ENCODE measurements at places on chromosomes 4 and X. TPM values are rescaled to one million over a fixed set of nuclear protein-coding genes. Genes with fewer than 3 reads are reported as not detected.
A peak's percentile ranks its signal among the peaks of the same experiment; 100 is the strongest.

GRCh38 chr4:168981460-168981859 is 28.6 kb downstream of the CBR4 start:
- peak; percentile 55 for DNase-seq

DNA sequence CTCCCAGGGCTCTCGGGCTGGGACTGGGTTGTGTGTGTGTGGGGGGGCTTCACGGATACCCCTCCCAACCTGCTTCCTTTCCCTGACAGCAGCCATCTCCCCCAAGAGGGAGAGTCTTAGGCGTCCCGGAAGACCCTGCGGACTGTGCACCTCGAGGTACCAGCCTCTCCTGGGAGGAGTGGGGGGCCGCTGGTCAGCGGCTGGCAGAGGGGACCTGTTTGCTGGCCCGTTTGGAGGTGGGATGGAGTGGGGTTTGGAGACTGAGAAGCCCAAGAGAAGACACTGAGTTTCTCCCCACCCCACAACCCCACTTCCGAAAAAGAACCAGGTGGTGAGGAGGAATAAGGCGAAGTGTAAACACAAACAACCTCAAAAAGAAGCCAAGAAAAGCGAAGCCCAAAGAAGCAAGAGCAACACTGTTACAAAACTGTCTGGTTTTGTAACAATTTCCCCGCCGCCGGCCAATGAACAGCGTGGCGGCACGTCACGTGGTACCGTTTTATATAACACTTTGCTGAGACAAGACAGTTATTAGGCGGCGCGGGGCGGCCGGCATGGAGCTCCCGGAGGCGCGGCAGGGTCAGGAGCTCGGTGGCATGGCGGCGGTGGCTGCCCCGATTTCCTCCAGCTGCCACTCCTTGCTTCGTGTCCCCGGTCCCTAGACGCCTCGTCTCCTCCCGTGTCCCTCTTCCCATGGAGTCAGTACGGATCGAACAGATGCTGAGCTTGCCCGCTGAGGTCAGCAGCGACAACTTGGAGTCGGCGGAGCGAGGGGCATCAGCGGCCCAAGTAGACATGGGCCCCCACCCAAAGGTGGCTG is at the start of gene LONRF3:
TSS of gene LONRF3 (plus strand) at position 531 of the 820 bp plus-strand sequence. CDS start at position 694, 163 bp downstream.
- DNase-seq, result peak; percentile 28

DNA sequence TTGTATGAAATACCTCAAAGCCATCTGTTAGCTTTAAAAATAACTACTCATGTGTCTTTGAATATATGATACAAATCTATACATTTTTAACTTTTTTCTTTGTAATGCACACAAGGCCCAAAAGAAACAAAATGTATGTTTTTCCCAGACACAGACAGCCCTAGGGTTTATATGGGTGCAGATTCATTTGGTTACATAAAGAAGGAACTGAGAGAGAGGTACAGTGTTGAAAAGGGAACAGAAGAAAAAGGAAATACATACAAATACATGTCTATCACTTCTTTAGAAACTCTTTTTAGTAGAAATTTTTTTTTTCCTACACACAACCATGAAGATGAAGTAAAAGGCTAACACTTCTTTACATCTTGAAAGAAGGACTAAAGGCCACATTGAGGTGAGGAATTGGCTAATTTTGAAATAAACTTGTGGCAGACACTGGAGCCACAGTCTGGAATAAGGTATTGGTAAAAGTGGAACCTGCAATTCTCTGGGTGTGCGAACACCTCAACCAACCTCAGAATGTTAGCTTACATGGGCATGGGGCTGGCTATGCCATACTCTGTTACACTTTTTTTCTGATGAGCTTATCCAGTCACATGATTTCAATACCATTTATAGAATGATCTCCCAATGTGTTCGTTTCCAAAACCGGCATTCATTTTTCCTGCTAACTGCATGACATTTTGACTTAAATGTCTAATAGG is 67.9 kb downstream of the FAM47C start:
- DNase-seq, result no peak

DNA sequence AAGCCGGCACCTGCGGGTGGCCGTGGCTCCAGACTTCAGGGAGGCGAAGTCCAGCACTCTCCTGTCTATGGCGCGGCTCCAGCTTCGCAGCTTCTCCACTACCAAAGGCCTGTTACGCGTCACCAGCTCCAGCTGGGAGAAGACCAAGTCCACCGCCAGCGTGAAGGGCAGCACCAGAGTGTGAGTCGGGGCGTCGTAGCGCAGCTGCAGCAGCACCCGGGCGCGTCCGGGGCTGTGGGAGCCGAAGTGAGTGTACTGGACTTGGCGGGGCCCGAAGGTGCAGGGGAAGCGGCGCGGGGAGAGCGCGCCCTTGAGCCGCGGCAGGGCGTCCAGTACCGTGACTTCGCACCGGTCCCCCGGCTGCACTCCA is 444 bp downstream of the FREM3 start:
- DNase-seq, result peak; percentile 32

DNA sequence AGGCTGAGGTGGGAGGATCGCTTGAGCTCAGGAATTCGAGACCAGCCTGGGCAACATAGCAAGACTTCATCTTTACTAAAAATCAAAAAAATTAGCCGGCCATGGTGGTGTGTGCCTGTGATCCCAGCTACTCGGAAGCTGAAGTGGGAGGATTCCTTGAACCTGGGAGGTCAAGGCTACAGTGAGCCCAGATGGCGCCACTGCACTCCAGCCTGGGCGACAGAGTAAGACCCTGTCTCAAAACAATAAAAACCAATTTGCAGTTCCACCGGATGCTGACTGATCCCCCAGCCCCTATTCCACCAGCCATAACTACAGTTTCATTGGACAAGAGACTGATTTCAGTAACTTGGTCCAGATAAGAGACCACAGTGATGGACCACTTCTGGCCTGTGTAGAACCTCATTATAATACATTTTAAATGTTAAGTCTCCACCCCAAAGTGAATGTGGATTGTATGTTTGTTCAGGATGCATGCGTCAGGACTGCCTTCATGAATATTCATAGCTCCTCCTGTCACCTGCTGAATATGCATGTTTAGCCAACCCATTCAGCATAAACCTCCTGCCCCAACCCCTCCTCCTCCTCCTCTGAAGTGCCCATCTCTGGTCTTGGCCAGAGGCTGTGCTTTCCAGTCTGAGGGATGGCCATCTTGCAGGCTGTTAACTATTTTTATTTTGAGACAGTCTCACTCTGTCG is 2.3 kb upstream of the SLBP start:
- DNase-seq, result peak; percentile 38

Gene FREM3
- polyA plus RNA-seq, result not detected

Gene TRIM61
- polyA plus RNA-seq, result 2.5 TPM

Gene MORF4L2
- polyA plus RNA-seq, result 814 TPM

Measured in fibroblast of lung (primary cell).